ENCODE measurements at places on chromosomes 4 and X. TPM values are rescaled to one million over a fixed set of nuclear protein-coding genes. Genes with fewer than 3 reads are reported as not detected.

The TENM3 gene
- 28.5 TPM for total RNA-seq

The VCX3A gene
- not detected for total RNA-seq

The PABPC1L2B gene
- total RNA-seq: not detected

The HGFAC gene
- 0.05 TPM for total RNA-seq

The SOWAHD gene
- total RNA-seq: 0.09 TPM

The HS3ST1 gene
- total RNA-seq: under 0.01 TPM

The HPSE gene
- 0.30 TPM for total RNA-seq

The ADGRG4 gene
- not detected for total RNA-seq

The RTL3 gene
- total RNA-seq: 0.05 TPM

The CLGN gene
- 3.0 TPM for total RNA-seq

The ZCCHC13 gene
- not detected for total RNA-seq

The UCP1 gene
- total RNA-seq: not detected

The HSFX3 gene
- not detected for total RNA-seq

The TRPC3 gene
- 0.30 TPM for total RNA-seq

The GLRA2 gene
- total RNA-seq: not detected

The GRIA2 gene
- total RNA-seq: not detected

The KDR gene
- 0.88 TPM for total RNA-seq

The TMEM271 gene
- total RNA-seq: not detected

The ADRA2C gene
- 2.6 TPM for total RNA-seq

The TMEM31 gene
- not detected for total RNA-seq

The PDZD4 gene
- total RNA-seq: under 0.01 TPM

The DUSP9 gene
- total RNA-seq: not detected

The DRP2 gene
- 2.6 TPM for total RNA-seq

The TEC gene
- 0.78 TPM for total RNA-seq

The ARHGAP24 gene
- total RNA-seq: 50.8 TPM

The SCD5 gene
- 12.2 TPM for total RNA-seq

The AFM gene
- total RNA-seq: not detected

The RAB41 gene
- total RNA-seq: not detected

The SGCB gene
- 61.5 TPM for total RNA-seq

The NIPAL1 gene
- total RNA-seq: 2.7 TPM

The NKX6-1 gene
- total RNA-seq: not detected

The PGK1 gene
- 831 TPM for total RNA-seq

The NHS gene
- total RNA-seq: 1.4 TPM

The TBX22 gene
- not detected for total RNA-seq

The PDLIM5 gene
- total RNA-seq: 163 TPM

The SSX4 gene
- total RNA-seq: not detected

Data from smooth muscle cell of the umbilical artery (primary cell).